HepG2 (cell line): ENCODE measurements at places on chromosomes 3 and 15. TPM values are rescaled to one million over a fixed set of nuclear protein-coding genes. Genes with fewer than 3 reads are reported as not detected.

GRCh38 chr3:5145120-5145519 is 23.0 kb downstream of the ARL8B start:
- H3K4me1 ChIP-seq = no peaks in the 10 kb centered on the region
- H3K27ac ChIP-seq = no peak overlapping the region
- H3K27me3 ChIP-seq = no peaks in the 10 kb centered on the region
- no peak for DNase-seq
- H3K36me3 ChIP-seq = no peaks in the 10 kb centered on the region; the same call in none of the 2 replicates

GRCh38 chr3:66490214-66490613 is 10.6 kb downstream of the LRIG1 start:
- no peaks in the 10 kb centered on the region for H3K36me3 ChIP-seq
- H3K4me3 ChIP-seq = no peak overlapping the region
- no peak overlapping the region for H3K27ac ChIP-seq
- peaks cover 90% of the 10 kb centered on the region for H3K4me1 ChIP-seq
- no peaks in the 10 kb centered on the region for H3K27me3 ChIP-seq
- DNase-seq = no peak

AP3B2 gene
- not detected in 2 replicates for total RNA-seq

- no peaks in the 10 kb centered on the region for H3K4me1 ChIP-seq
- no peaks in the 10 kb centered on the region for H3K36me3 ChIP-seq
- no peak overlapping the region for H3K27ac ChIP-seq
- no peaks in the 10 kb centered on the region for H3K27me3 ChIP-seq
Measured at GRCh38 chr3:33980252-33980651, 181.8 kb downstream of the PDCD6IP start.

CFAP161 gene
- not detected in 2 replicates for total RNA-seq

XCR1 gene
- total RNA-seq = not detected in 2 replicates

GRCh38 chr15:53625962-53626845 is 133.3 kb downstream of the WDR72 start:
- H3K4me3 ChIP-seq = no peak overlapping the region
- H3K4me1 ChIP-seq = no peaks in the 10 kb centered on the region
- H3K27me3 ChIP-seq = no peaks in the 10 kb centered on the region
- no peak for DNase-seq
- H3K36me3 ChIP-seq = no peaks in the 10 kb centered on the region
- no peak overlapping the region for H3K27ac ChIP-seq

GRCh38 chr3:178628037-178628436 is 91.8 kb downstream of the KCNMB2 start:
- no peak for DNase-seq
- H3K27ac ChIP-seq = no peak overlapping the region
- H3K27me3 ChIP-seq = no peaks in the 10 kb centered on the region; the same call in 1 of the 2 replicates
- H3K4me3 ChIP-seq = no peak overlapping the region

- H3K4me1 ChIP-seq = peaks cover 98% of the 10 kb centered on the region
- peaks cover 6% of the 10 kb centered on the region for H3K36me3 ChIP-seq
- no peak overlapping the region for H3K27ac ChIP-seq
- H3K27me3 ChIP-seq = no peaks in the 10 kb centered on the region
Measured at GRCh38 chr15:67101911-67102598, 36.7 kb downstream of the SMAD3 start.

DNA sequence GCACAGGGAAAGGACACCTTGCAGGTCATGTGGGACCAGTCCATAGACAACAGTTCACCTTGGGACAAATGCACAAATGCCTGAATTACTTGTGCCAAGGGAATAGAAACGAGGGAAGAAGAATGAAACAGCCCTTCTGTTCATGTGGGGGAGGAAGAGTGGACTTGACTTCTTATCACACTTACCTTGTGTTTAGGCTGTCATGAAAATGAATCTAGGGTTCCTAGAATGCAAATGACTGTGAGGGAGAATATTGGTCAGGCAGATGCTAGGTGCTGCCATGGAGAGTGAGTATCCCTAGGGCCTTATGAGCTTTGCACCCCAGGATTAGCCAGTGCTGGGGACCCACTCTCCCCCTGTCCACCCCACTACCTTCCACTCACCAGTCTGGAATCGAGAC is 11.0 kb upstream of the PRKAR2A start:
- H3K27me3 ChIP-seq = no peaks in the 10 kb centered on the region
- peaks cover 18% of the 10 kb centered on the region for H3K4me1 ChIP-seq
- H3K36me3 ChIP-seq = peaks cover 12% of the 10 kb centered on the region; the same call in 1 of the 3 replicates
- no peak for DNase-seq
- no peak overlapping the region for H3K27ac ChIP-seq
- H3K4me3 ChIP-seq = no peak overlapping the region

DNA sequence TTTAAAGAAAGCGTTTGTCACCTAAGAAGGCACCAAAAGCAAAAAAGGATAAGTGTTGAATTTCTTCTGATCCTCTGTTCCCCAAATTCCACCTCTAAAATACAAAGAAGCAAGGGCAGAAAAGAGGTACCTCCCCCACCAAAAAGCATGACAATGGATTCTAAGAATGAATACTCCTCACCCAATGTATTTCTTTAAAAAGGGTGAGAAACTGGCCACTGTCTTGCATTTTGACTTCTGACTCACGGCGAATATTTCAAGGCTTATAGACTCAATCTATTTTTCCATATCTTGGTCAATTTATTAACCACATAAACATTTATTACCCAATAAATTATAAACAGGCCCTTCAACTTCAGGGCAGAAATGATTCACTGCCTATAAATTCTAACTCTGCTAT is 131.1 kb downstream of the NR1I2 start:
- DNase-seq = no peak
- no peaks in the 10 kb centered on the region for H3K4me1 ChIP-seq
- no peak overlapping the region for H3K27ac ChIP-seq
- no peaks in the 10 kb centered on the region; the same call in 1 of the 2 replicates for H3K27me3 ChIP-seq
- H3K36me3 ChIP-seq = no peaks in the 10 kb centered on the region; the same call in 1 of the 2 replicates

GRCh38 chr3:51397392-51397791 is 6.3 kb downstream of the RBM15B start:
- peaks cover 25% of the 10 kb centered on the region for H3K36me3 ChIP-seq
- peaks cover 26% of the 10 kb centered on the region for H3K4me1 ChIP-seq
- no peak overlapping the region for H3K4me3 ChIP-seq
- no peaks in the 10 kb centered on the region for H3K27me3 ChIP-seq
- H3K27ac ChIP-seq = no peak overlapping the region

GRCh38 chr15:78685925-78686324 is 44.9 kb upstream of the CHRNB4 start:
- H3K4me1 ChIP-seq = no peaks in the 10 kb centered on the region
- DNase-seq = no peak
- no peak overlapping the region for H3K4me3 ChIP-seq

RPL22L1 gene
- 150 and 152 TPM in 2 replicates for total RNA-seq

DNA sequence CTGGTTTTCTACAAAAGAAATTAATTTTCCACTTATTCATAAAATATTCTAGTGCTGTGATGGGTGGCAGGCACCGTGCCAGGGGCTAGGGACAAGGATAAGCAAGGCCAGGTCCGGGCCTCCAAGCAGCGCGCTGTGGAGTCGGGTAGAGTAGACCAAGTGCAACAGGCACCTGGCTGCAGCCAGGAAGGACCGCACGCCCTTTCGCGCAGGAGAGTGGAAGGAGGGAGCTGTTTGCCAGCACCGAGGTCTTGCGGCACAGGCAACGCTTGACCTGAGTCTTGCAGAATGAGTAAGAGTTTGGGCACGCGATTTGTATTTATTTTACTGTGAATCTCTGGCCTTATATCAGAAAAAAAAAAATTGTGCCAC is at the start of gene CASR:
CASR (plus strand) TSS at position 148 of the 372 bp plus-strand sequence. CDS start 70,522 bp downstream, outside the sequence.
- H3K27me3 ChIP-seq = peaks cover 24% of the 10 kb centered on the region
- H3K4me1 ChIP-seq = no peaks in the 10 kb centered on the region
- no peaks in the 10 kb centered on the region for H3K36me3 ChIP-seq
- DNase-seq = no peak

- DNase-seq = no peak
- no peak overlapping the region for H3K4me3 ChIP-seq
- no peaks in the 10 kb centered on the region for H3K4me1 ChIP-seq
Measured at GRCh38 chr3:160376681-160377080, 22.3 kb downstream of the IFT80 start.

DNA sequence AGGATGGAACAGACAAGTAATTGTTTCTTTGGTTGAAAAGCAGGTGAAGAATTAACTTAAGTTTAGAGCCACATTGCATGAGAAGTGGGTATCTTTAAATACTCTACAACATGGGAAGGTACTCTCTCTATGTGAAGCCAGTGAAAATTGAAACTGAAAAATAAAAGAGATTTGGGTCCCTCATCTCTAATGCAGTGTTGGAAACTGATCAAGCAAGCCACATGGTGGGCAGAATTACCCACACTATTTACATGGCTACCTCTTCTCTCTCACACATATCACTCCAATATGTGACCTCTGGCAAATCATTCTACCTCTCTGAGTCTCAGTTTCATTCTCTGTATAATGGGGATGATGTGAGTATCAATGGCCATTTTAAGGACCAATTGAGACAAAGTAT is 339.0 kb downstream of the IL5RA start:
- no peaks in the 10 kb centered on the region for H3K36me3 ChIP-seq
- H3K27me3 ChIP-seq = no peaks in the 10 kb centered on the region
- no peak overlapping the region for H3K4me3 ChIP-seq
- H3K27ac ChIP-seq = no peak overlapping the region
- H3K4me1 ChIP-seq = no peaks in the 10 kb centered on the region

GRCh38 chr3:123854905-123855304 is 29.2 kb downstream of the MYLK start:
- H3K4me1 ChIP-seq = no peaks in the 10 kb centered on the region
- H3K4me3 ChIP-seq = no peak overlapping the region
- no peaks in the 10 kb centered on the region for H3K27me3 ChIP-seq
- H3K36me3 ChIP-seq = no peaks in the 10 kb centered on the region

DNA sequence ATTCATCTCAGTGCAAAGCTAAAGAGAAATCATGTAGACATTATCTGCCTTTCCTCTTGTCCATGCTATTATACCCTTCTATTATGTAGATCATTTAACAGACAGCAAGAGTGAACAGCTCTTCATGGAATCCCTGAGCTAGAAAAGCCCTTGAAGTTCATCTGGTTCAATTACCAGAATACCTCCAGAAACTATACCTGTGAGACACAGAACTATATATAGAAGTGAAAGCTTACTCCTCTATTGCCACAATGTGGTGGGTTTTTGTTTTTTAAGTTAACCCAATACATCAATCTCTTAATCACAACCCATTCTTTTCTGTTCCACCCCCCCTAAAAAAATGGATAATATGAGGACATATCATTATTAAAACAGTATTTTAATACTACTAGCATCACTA is 347.7 kb downstream of the PLCL2 start:
- H3K4me1 ChIP-seq = peaks cover 26% of the 10 kb centered on the region
- no peaks in the 10 kb centered on the region for H3K36me3 ChIP-seq
- peak overlapping the region; percentile 44 for H3K27ac ChIP-seq
- H3K4me3 ChIP-seq = no peak overlapping the region

GRCh38 chr3:153247331-153248330 is 85.6 kb downstream of the RAP2B start:
- H3K27ac ChIP-seq = no peak overlapping the region
- H3K36me3 ChIP-seq = no peaks in the 10 kb centered on the region
- H3K4me3 ChIP-seq = no peak overlapping the region
- H3K27me3 ChIP-seq = no peaks in the 10 kb centered on the region
- no peak for DNase-seq

- H3K4me1 ChIP-seq = no peaks in the 10 kb centered on the region
- H3K4me3 ChIP-seq = no peak overlapping the region
- H3K27ac ChIP-seq = no peak overlapping the region
Measured at GRCh38 chr3:138066383-138066782, 49.0 kb downstream of the DZIP1L start.

- H3K27me3 ChIP-seq = no peaks in the 10 kb centered on the region
- no peaks in the 10 kb centered on the region for H3K4me1 ChIP-seq
- H3K27ac ChIP-seq = no peak overlapping the region
- DNase-seq = no peak
- no peak overlapping the region for H3K4me3 ChIP-seq
Measured at GRCh38 chr3:101170062-101170771, 150.2 kb downstream of the IMPG2 start.

SLC9C1 gene
- total RNA-seq = not detected in 2 replicates

GRCh38 chr3:49644684-49645083 is 29.5 kb upstream of the APEH start:
- H3K27ac ChIP-seq = no peak overlapping the region
- no peak for DNase-seq
- H3K4me3 ChIP-seq = no peak overlapping the region
- no peaks in the 10 kb centered on the region for H3K27me3 ChIP-seq
- H3K36me3 ChIP-seq = no peaks in the 10 kb centered on the region; the same call in 1 of the 2 replicates

SERPINI2 gene
- not detected in 2 replicates for total RNA-seq

CTNNB1 gene
- total RNA-seq = 489 and 700 TPM in 2 replicates

- DNase-seq = no peak
- no peak overlapping the region for H3K27ac ChIP-seq
- H3K36me3 ChIP-seq = no peaks in the 10 kb centered on the region; the same call in 1 of the 2 replicates
Measured at GRCh38 chr3:45595364-45596195, 1.0 kb downstream of the LIMD1 start.

DNA sequence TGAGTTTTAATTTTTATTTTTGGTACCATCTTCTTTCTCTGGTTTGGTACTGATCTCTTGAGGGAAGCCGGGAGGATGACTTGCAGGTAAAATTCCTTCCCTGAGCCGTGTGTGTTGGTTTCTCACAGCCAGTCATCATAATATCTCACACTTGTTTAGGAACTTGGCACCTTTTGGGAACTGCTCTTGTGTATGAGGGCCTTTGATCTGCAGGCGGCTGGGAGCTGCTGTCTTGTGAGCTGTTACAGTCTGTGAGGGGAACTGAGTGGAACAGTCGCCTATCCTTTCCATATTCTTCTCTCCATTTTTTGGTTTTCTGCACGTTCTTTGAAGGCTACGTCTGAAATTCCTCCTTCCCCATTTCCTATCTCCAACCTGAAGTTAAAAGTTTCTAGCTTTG is 75.2 kb downstream of the CACNA2D3 start:
- H3K4me3 ChIP-seq = no peak overlapping the region
- no peak overlapping the region for H3K27ac ChIP-seq
- H3K4me1 ChIP-seq = no peaks in the 10 kb centered on the region
- no peaks in the 10 kb centered on the region; the same call in 1 of the 2 replicates for H3K27me3 ChIP-seq
- H3K36me3 ChIP-seq = no peaks in the 10 kb centered on the region

- no peaks in the 10 kb centered on the region for H3K4me1 ChIP-seq
- no peak overlapping the region for H3K27ac ChIP-seq
- DNase-seq = no peak
- no peaks in the 10 kb centered on the region for H3K27me3 ChIP-seq
- no peak overlapping the region for H3K4me3 ChIP-seq
Measured at GRCh38 chr3:104526901-104527401, 839.8 kb upstream of the ALCAM start.
